Pancreas (tissue), 10 donors: ENCODE measurements at places on chromosomes 4 and X. TPM values are rescaled to one million over a fixed set of nuclear protein-coding genes. Genes with fewer than 3 reads are reported as not detected.

EVC2 gene
- 2.6 TPM for polyA plus RNA-seq

GAGE1 gene
- not detected for polyA plus RNA-seq

C4orf51 gene
- polyA plus RNA-seq = not detected

ADH7 gene
- 0.07 TPM for polyA plus RNA-seq

THAP9 gene
- 1.7 TPM for polyA plus RNA-seq
